ENCODE measurements at places on chromosomes 2 and 18.

DNA sequence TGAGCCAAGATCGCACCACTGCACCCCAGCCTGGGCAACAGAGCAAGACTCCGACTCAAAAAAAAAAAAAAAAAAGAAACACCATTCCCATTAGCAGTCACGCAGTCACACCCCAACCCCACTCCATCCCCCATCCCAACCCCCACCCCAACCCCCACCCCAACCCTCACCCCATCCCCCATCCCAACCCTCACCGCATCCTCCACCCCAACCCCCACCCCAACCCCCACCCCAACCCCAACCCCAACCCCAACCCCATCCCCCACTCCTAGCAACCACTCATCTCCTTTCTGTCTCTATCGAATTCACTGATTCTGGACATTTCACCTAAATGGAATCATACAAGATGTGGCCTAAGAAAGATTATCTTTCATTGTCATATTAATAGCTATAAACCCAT is 25.9 kb upstream of the ATP9B start:
- DNase-seq = no peak

- DNase-seq = no peak
Observed at GRCh38 chr2:26767129-26767528, 3.0 kb downstream of the SLC35F6 start.

DNA sequence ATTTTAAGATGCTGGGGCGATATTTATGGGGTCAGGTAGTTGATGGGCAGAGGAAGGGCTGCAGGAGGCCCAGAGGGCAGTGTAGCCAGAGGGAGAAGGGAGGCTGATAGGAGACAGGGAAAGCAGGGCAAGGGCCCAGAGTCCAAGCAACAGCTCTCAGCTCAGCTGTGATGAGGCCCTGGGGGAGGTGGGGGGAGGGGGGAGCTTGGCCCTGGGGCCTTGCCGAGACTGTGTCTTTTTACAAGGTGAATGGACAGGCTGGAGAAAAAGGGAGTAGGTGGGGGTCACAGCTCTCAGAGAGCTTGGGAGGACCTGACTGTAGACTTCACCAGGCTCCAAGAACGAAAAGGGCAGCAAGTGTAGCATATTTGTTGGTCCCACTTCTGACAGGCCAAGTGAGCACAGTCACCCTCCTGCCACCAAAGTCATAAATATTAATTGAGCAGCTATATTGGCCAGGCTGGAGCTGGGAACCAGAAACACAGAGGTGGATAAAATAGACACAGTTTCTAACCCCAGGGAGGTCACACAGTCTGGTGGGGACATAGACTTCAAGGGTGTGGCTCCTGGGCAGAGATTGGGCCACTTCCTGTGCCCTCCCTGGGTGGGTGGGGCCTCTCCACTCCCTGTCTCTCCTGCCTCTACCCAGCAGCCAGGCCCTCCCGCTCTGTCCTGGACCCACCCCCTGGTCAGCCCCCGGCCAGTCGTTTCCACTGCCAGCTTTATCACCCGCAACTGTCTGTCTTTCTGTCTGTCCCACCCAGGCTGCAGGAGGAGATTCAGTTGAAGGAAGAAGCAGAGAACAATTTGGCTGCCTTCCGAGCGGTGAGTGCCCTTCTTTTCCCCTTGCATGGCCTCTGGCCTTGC is 1.4 kb downstream of the DES start:
- DNase-seq = no peak

DNA sequence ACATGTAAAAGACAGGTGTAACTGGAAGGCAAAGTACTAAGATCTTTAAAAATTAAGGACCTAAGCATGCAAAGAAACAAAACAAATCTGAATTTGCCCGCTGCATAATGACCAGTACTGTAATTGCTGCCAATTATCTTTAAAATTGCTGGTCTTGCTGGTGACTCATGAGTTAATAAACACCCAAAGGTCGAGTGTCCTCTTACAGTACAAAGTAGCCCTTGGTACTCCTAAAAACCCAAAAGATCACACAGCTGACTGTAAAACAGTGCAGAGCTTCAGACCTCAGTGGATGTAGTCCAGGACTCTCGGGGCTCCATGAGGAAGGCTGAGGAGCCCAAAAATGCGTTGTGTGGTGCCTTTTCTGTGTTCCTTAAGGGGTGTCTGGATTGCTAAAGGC is 308.7 kb downstream of the CNTNAP5 start:
- DNase-seq = no peak

DNA sequence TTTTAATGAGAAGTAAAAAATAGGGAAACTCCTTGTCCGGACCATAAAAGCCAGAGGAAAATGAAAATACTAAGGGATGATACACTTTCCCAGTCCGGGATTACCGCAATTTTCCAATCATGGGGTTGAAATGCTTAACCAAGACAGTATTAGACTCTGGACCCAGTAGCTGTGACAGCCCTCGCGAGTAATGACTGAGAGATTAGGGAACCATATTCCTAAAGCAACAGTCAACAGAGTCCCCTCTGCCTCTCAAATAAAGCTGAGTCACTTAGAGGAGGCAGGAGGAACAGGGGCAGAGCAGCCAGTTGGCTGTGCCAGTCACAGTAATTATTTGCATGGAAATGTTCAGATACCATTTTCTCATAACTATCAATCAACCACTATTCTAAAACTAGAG is 34.8 kb downstream of the GPATCH11 start:
- DNase-seq = no peak

GRCh38 chr18:3712491-3712890 is 262.5 kb downstream of the TGIF1 start:
- no peak for DNase-seq

- no peak for DNase-seq
Observed at GRCh38 chr2:181885096-181885495, 6.4 kb upstream of the ITPRID2 start.

All from adipocyte (in vitro differentiated cells).